ENCODE measurements at places on chromosomes 6 and 20.

GRCh38 chr6:152048921-152049320, 241.4 kb downstream of the ESR1 start:
- no peak overlapping the region for H3K27ac ChIP-seq
- no peak for DNase-seq
- no peaks in the 10 kb centered on the region for H3K36me3 ChIP-seq
- no peaks in the 10 kb centered on the region for H3K4me1 ChIP-seq

DNA sequence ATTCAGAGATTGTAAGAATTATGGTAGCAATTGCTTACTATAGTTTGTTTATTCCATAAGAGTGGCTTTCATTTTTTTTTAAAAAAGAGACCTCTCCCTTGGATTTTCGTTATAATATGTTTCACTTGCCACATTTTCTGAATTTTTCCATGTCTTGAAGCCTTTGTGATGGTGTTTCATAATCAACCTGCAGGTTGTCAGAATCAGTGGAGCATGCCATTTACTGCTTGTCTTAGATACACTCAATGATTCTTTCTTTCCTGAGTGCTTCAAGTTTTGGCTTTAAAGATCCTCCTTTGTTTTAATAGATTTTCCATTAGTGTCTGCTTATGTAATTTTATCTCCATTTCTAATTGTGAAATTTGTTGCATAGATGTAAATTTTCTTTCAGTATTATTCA, 31.2 kb downstream of the KCNQ5 start:
- peak overlapping the region; percentile 50 for H3K4me3 ChIP-seq
- no peaks in the 10 kb centered on the region for H3K36me3 ChIP-seq
- H3K27ac ChIP-seq = peak overlapping the region; percentile 57
- no peak for DNase-seq
- peaks cover 59% of the 10 kb centered on the region for H3K4me1 ChIP-seq
- no peaks in the 10 kb centered on the region for H3K27me3 ChIP-seq

GRCh38 chr20:42792052-42792451, 397.7 kb downstream of the PTPRT start:
- no peak overlapping the region for H3K4me3 ChIP-seq
- no peaks in the 10 kb centered on the region for H3K4me1 ChIP-seq
- no peaks in the 10 kb centered on the region for H3K36me3 ChIP-seq
- H3K27ac ChIP-seq = no peak overlapping the region

DNA sequence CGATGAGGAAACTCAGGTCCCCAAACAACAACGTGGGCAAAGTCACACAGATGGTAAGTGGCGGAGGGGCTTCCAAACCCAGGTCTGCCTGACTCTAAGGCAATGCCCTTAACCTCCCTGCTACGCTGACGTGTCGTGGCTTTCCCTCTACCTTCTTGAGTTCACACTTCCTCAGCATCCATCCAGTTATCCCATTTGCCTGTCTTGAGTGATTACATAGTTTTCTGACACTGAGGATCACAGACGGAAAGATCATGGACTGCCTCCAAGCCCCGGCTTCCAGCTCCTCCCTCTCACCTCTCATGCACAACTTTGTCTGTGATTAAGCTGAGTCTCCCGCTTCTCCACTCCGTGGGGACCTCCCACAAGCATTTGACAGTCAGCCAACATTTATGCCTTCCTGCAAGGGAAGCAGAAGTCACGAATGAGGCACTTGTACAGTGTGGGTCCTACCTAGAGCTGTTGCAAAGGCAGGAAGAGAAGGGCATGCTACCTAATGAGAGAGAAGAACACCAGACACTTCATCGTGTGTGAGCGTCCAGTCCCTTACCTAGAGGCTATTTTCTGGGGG, 33.8 kb downstream of the TBC1D7 start:
- DNase-seq = no peak
- peaks cover 48% of the 10 kb centered on the region for H3K36me3 ChIP-seq
- peaks cover 54% of the 10 kb centered on the region for H3K4me1 ChIP-seq
- peak overlapping the region; percentile 78 for H3K27ac ChIP-seq
- H3K4me3 ChIP-seq = no peak overlapping the region
- H3K27me3 ChIP-seq = no peaks in the 10 kb centered on the region

- H3K36me3 ChIP-seq = no peaks in the 10 kb centered on the region
- no peak overlapping the region for H3K27ac ChIP-seq
- DNase-seq = no peak
- H3K27me3 ChIP-seq = peaks cover 8% of the 10 kb centered on the region
- H3K4me1 ChIP-seq = no peaks in the 10 kb centered on the region
These were observed 5.8 kb upstream of the ME1 start for GRCh38 chr6:83436674-83437073.

- no peaks in the 10 kb centered on the region for H3K27me3 ChIP-seq
- H3K27ac ChIP-seq = no peak overlapping the region
- H3K4me1 ChIP-seq = peaks cover 1% of the 10 kb centered on the region
- H3K4me3 ChIP-seq = no peak overlapping the region
- DNase-seq = no peak
- no peaks in the 10 kb centered on the region for H3K36me3 ChIP-seq
These were observed 350.5 kb downstream of the CDC5L start for GRCh38 chr6:44737829-44738528.

DNA sequence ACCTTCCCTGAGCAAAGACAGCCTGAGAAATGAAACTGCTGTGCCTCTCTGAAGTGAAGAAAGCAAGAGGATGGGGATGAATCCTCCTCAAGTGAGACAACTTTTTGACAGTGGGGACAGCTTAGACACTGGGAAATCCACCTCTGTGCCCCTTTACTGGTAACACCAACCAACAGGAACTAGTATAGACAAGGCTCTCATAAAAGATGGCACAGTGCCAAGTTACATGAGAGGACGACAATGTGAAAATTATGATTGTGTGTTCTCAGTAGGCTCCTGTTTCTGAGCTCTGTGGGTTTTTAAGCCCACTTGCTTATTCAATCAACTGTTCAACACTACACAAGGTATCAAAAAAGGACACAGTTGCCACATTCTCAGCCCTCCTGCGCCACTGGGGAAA, 41.6 kb upstream of the LYRM2 start:
- H3K36me3 ChIP-seq = peaks cover 89% of the 10 kb centered on the region
- no peak overlapping the region for H3K4me3 ChIP-seq
- no peaks in the 10 kb centered on the region for H3K4me1 ChIP-seq
- no peak overlapping the region for H3K27ac ChIP-seq
- H3K27me3 ChIP-seq = no peaks in the 10 kb centered on the region

DNA sequence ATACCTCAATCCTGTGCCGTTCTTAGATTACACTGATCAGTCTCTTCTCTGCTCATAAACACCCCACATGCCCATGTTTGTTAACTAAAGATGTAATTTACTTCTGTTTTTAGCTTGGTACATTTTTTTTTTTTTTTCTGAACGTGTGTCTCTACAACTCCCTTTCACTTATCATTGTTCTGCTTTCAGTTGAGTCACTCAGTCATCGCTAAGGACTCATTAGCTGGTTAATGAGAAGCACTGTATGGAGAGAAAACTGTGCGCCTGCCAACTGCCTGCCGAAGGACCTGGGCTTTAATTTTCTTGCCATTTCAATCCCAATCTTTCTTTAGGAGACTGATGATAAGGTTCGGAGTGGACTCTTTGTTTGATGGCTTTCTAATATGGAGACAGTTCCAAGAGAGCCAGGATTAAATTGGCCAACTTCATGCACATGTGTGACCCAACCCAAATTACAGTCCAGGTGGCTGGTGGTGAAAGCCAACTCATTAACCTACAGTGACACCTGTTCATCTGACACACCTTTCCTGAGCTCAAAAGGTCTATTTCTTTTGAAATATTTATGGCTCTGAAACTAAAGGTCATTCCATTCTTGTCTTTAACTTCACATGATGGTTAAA, 334.1 kb downstream of the BCKDHB start:
- H3K4me3 ChIP-seq = no peak overlapping the region
- no peak for DNase-seq
- no peaks in the 10 kb centered on the region for H3K4me1 ChIP-seq
- no peaks in the 10 kb centered on the region for H3K36me3 ChIP-seq

GRCh38 chr20:9877932-9878495, 39.1 kb upstream of the PAK5 start:
- no peaks in the 10 kb centered on the region for H3K36me3 ChIP-seq
- no peak for DNase-seq
- no peaks in the 10 kb centered on the region for H3K4me1 ChIP-seq
- no peak overlapping the region for H3K27ac ChIP-seq

GRCh38 chr6:34743625-34744293, 13.5 kb upstream of the SNRPC start:
- DNase-seq = no peak
- H3K4me1 ChIP-seq = no peaks in the 10 kb centered on the region
- no peak overlapping the region for H3K27ac ChIP-seq
- H3K36me3 ChIP-seq = no peaks in the 10 kb centered on the region
- H3K27me3 ChIP-seq = no peaks in the 10 kb centered on the region

GRCh38 chr6:7507600-7507999, 33.9 kb upstream of the DSP start:
- peaks cover 8% of the 10 kb centered on the region for H3K27me3 ChIP-seq
- H3K36me3 ChIP-seq = no peaks in the 10 kb centered on the region
- H3K4me1 ChIP-seq = peaks cover 8% of the 10 kb centered on the region
- H3K27ac ChIP-seq = no peak overlapping the region
- DNase-seq = no peak

DNA sequence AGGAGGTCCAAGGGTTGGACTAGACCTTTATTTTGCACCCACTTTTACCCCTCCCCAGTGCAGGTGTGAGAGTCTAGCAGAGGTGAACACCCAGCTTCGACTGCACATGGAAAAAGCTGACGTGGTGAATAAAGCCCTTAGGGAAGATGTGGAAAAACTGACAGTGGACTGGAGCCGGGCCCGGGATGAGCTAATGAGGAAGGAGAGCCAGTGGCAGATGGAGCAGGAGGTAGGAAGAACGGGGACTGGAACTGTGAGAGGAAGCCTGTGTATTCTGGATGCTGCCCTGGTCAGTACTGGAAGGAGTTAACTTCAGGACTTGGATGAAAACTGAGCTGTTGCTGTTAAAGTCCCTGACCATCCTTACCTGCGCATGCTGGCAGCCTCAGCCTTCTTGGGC, 10.6 kb downstream of the CEP250 start:
- no peak overlapping the region for H3K27ac ChIP-seq
- no peaks in the 10 kb centered on the region for H3K27me3 ChIP-seq
- no peak for DNase-seq
- peaks cover 17% of the 10 kb centered on the region for H3K4me1 ChIP-seq

GRCh38 chr6:110619275-110619908, 143.0 kb upstream of the SLC22A16 start:
- DNase-seq = no peak
- no peak overlapping the region for H3K27ac ChIP-seq
- no peaks in the 10 kb centered on the region for H3K27me3 ChIP-seq
- H3K36me3 ChIP-seq = peaks cover 79% of the 10 kb centered on the region
- no peak overlapping the region for H3K4me3 ChIP-seq

GRCh38 chr6:40419946-40420728, 167.0 kb downstream of the LRFN2 start:
- H3K36me3 ChIP-seq = no peaks in the 10 kb centered on the region
- no peaks in the 10 kb centered on the region for H3K4me1 ChIP-seq
- H3K27ac ChIP-seq = no peak overlapping the region
- H3K27me3 ChIP-seq = peaks cover 2% of the 10 kb centered on the region

- DNase-seq = no peak
- no peaks in the 10 kb centered on the region for H3K36me3 ChIP-seq
- no peak overlapping the region for H3K27ac ChIP-seq
- H3K27me3 ChIP-seq = no peaks in the 10 kb centered on the region
- H3K4me3 ChIP-seq = no peak overlapping the region
These were observed 74.8 kb upstream of the BMP2 start for GRCh38 chr20:6692566-6693173.

- DNase-seq = no peak
- no peak overlapping the region for H3K4me3 ChIP-seq
- no peak overlapping the region for H3K27ac ChIP-seq
- no peaks in the 10 kb centered on the region for H3K36me3 ChIP-seq
- no peaks in the 10 kb centered on the region for H3K4me1 ChIP-seq
- no peaks in the 10 kb centered on the region for H3K27me3 ChIP-seq
These were observed 43.8 kb downstream of the FUT9 start for GRCh38 chr6:96059586-96059985.

DNA sequence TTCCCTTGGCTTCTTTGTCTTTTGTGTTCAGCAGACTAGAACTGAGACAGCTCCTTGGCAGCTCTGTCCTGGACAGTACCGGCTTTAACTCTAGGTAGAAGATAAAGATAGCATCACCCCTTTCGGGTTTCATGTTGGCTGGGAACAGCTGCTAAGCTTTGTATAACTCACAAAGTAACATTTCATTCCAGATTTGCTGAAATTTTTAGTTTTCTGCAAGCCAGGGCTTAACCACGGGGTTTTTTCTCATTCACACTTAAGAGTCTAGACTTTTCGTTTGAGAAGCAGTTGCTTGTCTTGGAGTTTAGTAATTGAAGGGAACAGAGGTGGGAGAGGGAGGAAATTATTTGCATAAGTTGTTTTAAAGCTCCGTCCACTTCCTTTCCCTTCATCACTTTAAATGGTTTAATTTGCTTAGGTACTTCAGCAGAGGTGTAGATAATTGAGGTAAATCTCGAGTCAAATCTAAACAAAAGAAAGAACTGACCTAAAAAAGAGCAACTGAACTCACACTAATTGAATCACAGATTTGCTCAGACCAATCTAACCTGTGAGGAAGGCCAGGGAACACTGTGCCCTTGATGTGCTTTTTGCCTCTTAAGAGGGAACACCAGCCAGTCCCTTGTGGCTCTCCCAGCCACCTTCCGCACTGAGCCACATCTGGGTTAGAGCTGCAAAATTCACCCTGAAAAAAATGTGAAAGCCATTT, 48.3 kb downstream of the RREB1 start:
- H3K27ac ChIP-seq = peak overlapping the region; percentile 92
- peaks cover 11% of the 10 kb centered on the region for H3K36me3 ChIP-seq
- no peaks in the 10 kb centered on the region for H3K27me3 ChIP-seq
- H3K4me3 ChIP-seq = peak overlapping the region; percentile 74

DNA sequence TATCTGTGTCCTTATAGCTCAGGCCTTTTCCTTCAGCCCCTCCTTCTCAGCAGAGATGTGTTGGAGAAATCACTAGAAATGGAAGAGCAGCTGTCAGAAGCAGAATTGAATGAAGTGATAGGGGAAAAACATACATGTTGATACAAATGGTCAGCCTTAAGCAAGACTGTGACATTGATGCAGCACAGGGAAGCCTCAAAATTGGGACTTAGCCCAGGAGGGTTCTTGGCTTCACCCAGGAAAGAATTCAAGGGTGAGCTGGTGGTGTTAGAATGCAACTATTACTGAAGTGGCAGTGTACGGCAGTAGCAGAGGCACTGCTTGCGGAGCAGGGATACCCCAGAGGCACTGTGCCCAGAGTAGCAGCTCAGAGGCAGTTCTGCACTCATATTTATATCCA, 8.0 kb upstream of the KIF16B start:
- H3K4me3 ChIP-seq = no peak overlapping the region
- no peak overlapping the region for H3K27ac ChIP-seq
- no peaks in the 10 kb centered on the region for H3K36me3 ChIP-seq
- no peaks in the 10 kb centered on the region for H3K4me1 ChIP-seq
- peaks cover 5% of the 10 kb centered on the region for H3K27me3 ChIP-seq
- no peak for DNase-seq

DNA sequence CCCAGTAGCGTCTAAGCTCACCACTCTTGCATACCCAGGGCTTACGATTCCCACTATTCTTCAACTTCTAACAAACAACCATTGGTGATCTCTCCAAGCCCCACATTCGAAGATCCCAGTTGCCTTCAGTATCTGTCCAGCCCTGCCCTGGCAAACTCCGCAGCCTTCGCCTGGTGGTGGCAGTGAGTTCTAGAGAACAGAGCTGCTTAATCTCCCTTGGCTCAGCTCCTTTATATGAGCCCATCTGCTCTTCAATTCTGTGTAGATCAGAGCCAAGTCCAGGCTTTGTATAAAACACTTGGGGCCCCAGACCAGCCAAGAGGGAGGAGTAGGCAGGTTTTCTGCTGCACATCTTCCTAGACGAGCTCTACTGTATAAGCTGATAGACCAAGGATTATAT, 193.3 kb downstream of the PHACTR1 start:
- H3K36me3 ChIP-seq = no peaks in the 10 kb centered on the region
- no peak overlapping the region for H3K4me3 ChIP-seq
- H3K4me1 ChIP-seq = no peaks in the 10 kb centered on the region
- no peak for DNase-seq
- no peak overlapping the region for H3K27ac ChIP-seq

Data from activated B cell treated with CpG ODN at 0.5 μM for 24 hours (primary cell).